Osteocyte (in vitro differentiated cells): ENCODE measurements at places on chromosomes 11 and 22. TPM values are rescaled to one million over a fixed set of nuclear protein-coding genes. Genes with fewer than 3 reads are reported as not detected.

The RIMBP3C gene
- total RNA-seq, result 0.68 TPM in 1 of 2 replicates, not detected in the other

The CDON gene
- total RNA-seq, result 24.4 and 29.4 TPM in 2 replicates

The THY1 gene
- 11.3 and 14.0 TPM in 2 replicates for total RNA-seq

The SEPTIN5 gene
- 103 and 108 TPM in 2 replicates for total RNA-seq

The PPP1R14B gene
- 270 and 286 TPM in 2 replicates for total RNA-seq

The NLRP14 gene
- not detected in 2 replicates for total RNA-seq

The WNT7B gene
- 2.3 and 2.7 TPM in 2 replicates for total RNA-seq

The OR2D2 gene
- total RNA-seq, result 0.34 TPM in 1 of 2 replicates, not detected in the other

The TSGA10IP gene
- not detected in 2 replicates for total RNA-seq

The TMEM191B gene
- total RNA-seq, result 0.70 TPM in 1 of 2 replicates, not detected in the other

The TSKU gene
- 84.0 and 84.1 TPM in 2 replicates for total RNA-seq

The HORMAD2 gene
- total RNA-seq, result not detected in 2 replicates

The OR10D3 gene
- not detected in 2 replicates for total RNA-seq

The GAB4 gene
- not detected in 2 replicates for total RNA-seq

The OR8D1 gene
- not detected in 2 replicates for total RNA-seq

The LINC01488 gene
- not detected in 2 replicates for total RNA-seq

The VPREB1 gene
- total RNA-seq, result not detected in 2 replicates

The LRRC10B gene
- total RNA-seq, result not detected in 2 replicates

The CREB3L1 gene
- total RNA-seq, result 77.0 and 78.6 TPM in 2 replicates

The EFCAB6 gene
- total RNA-seq, result 1.4 and 1.5 TPM in 2 replicates

The PCF11 gene
- 56.0 and 66.6 TPM in 2 replicates for total RNA-seq

The MISFA gene
- total RNA-seq, result 3.0 and 4.5 TPM in 2 replicates

The PRR5 gene
- 13.5 and 14.8 TPM in 2 replicates for total RNA-seq

The XKR3 gene
- not detected in 2 replicates for total RNA-seq

The USP2 gene
- 0.11 and 0.24 TPM in 2 replicates for total RNA-seq

The PSMD13 gene
- 115 and 126 TPM in 2 replicates for total RNA-seq

The LZTR1 gene
- 89.4 and 91.5 TPM in 2 replicates for total RNA-seq

The OPCML gene
- 0.11 TPM in 1 of 2 replicates, not detected in the other for total RNA-seq
